Activated CD4-positive, alpha-beta T cell treated with anti-CD3 and anti-CD28 coated beads for 4 hours (primary cell): ENCODE measurements at places on chromosomes 2 and 18.

- DNase-seq, result no peak
Observed at GRCh38 chr18:58578835-58579560, 49.9 kb downstream of the ALPK2 start.

DNA sequence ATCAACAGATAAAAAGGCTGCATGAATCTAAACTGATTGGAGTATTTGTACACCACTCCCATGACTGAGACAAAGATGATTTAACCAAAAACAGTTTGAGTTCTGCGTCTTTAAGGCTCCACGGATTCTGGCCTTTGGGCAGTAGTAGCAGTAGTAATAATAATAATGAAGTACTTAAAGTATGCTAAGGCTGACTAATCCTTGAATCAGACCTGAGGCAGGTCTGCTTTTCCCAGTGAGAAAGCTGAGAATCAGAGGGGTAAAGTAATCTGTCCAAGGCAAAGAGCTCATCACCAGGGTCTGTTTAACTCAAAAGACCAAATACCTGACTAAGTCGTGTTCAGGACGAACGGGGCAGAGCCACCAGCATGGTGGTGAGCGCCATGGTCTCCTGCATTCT is 61.4 kb downstream of the ID2 start:
- no peak for DNase-seq

DNA sequence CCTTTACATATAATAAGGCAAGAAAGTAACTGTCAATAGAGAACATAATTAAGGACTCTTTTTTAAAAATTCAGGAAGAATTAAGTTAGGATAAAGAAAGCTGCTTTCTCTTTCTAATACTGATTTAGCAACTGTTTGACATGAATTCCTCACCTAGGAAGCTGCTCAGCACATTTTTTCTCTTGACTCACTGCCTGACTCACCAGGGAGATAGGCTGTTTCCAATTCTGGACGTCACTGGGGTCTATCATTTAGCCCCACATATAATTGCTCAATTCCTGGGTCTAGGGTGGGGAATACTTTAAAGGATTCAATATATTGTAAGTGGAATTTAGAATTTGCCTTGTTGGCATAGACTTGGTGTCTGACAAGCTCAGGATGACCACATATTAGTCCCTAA is 50.8 kb upstream of the UGP2 start:
- DNase-seq, result no peak

DNA sequence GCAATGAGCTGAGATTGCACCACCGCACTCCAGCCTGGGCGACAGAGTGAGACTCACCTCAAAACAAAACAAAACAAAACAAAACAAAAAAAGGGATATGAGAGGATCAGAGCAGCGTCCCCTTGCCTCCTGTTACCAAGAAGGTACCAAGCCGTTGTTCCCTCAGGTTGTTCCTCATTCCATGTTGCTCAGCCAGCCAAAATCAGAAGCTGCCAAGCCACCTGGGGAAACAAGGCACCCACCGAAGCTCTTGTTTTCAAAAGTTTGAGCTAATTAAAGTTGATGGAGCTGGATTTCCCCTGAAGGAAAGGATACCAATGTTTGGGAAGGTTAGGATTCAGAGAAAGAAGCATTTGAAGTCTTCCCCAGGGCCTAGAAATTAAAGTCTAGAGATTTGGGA is 21.8 kb upstream of the STEAP3 start:
- no peak for DNase-seq

DNA sequence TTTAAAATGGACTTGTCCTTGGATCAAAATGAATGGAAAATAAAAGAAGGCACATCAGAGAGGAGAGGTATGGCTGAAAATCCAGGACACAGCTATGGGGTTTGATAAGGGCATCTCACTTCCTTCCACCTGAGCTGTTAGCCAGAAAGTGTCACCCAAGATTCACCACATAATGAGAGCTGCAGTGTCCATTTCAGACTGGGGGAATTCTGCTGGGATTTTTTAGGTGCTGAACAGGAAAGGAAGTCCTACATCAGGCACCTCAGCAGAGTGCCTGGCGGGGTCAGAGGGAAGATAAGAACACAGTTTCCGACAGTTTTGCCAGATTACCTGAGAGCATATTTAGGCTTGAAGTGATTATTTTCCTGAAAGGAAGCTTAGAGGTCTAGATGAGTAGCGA is 187.6 kb upstream of the HNMT start:
- no peak for DNase-seq

DNA sequence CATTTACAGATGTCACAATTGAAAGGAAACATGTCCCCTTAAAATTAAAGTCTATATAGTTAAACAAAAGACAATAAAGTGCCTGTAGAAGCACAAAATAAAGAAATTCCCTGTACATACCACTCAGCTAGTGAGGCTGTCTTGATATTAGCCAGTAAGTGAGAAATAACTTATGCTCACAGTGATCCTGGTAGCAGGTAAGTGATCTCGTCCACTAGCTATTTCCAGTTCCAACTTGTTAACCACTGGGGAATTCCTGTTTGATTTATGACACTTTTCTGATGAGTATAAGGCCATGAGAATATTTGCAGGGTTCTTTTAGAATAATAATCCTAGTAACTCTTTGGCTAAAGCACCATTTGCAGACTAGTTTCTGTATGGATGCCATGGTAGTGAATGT is 127.9 kb upstream of the PGAP1 start:
- DNase-seq, result no peak

- DNase-seq, result no peak
Observed at GRCh38 chr2:161420406-161421074, 4.4 kb downstream of the TBR1 start.

DNA sequence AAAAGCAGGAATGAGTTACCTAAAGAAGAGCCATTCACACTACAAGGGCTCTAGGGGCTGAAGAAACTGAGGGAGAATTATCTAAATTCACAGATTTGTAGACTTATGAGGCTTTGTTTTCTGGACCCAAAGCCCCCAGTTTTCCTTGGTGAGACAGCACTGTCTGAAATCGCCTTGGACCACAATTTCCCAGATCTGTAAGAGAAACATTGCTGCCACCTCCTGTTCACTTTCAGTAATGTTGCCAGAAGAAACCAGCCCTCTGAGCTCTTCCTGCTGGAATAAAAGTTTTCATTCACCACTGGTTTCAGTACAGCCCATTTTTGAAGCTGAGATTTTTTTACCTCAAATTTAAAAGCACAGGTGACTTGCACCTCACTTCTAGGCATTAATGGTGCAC is 169.2 kb downstream of the CDH20 start:
- DNase-seq, result no peak

- DNase-seq, result no peak
Observed at GRCh38 chr2:128235581-128235980, 83.1 kb downstream of the HS6ST1 start.

DNA sequence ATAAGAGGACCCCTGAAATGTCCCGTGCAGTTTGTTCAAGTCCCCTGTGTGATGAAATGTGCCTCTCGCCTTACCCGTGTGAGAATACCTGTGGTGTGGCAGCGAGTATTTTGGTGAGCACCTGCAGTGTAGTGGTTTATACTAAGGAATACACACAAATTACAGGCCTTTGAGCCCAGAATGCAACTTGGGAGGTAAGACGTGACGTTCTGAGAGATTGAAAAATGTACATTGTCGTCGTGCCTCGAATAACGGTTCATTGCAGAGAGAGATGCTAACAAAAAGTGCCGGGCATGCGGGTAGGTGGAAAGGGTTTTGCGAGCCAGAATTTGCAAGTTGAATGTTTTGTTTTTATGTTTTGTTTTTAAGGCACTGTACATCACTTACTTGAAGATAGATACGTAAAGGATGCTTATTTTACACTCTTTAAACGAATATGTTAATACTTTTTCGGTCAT is 867 bp downstream of the RBBP8 start:
- DNase-seq, result no peak

DNA sequence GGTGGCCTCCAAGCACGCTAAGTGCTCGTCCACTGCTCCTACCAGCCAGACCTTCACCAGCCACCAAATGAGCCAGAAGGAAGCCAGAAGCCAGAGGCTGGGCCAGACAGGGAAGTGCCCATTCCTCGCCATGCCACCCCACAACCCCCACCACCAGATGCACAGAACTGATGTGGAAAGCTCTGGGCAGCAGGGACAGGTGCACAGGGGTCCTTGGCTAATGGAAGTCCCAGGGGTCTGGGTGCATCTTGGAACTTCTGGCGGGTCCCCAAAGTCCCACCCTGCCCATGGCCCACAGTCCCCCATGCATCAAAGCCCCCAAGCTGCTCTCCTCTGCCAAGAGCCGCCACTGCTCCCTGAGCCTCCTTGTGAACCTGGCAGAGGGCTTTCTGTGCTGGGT is 173.1 kb upstream of the ID2 start:
- no peak for DNase-seq

GRCh38 chr2:29580223-29580622 is 341.2 kb downstream of the ALK start:
- no peak for DNase-seq

DNA sequence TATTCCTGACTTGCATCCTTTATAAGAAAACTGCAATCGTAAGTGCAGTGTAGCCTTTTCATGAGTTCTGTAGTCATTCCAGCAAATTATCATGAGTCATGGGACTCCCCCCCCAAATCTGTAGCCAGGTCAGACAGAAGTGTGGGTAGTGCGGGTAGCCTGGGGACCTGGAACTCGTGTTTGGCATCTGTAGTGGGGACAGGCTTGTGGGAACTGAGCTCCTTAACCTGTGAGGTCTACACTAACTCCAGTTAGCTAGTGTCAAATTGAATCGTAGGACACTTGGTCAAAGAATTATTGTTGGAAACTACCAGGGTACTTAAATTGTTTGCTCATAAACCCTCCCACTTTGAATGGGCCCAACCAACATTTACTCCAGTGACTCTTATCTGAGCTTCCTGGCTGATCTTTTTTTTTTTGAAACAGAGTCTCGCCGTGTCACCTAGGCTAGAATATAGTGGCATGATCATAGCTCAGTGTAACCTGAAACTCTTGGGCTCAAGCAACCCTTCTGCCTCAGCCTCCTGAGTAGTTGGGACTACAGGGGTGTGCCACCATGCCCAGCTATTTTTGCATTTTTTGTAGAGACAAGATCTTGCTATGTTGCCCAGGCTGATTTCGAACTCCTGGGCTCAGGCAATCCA is 12.4 kb downstream of the PFN4 start:
- DNase-seq, result no peak

- no peak for DNase-seq
Observed at GRCh38 chr2:78977661-78978145, 47.8 kb upstream of the REG3G start.

DNA sequence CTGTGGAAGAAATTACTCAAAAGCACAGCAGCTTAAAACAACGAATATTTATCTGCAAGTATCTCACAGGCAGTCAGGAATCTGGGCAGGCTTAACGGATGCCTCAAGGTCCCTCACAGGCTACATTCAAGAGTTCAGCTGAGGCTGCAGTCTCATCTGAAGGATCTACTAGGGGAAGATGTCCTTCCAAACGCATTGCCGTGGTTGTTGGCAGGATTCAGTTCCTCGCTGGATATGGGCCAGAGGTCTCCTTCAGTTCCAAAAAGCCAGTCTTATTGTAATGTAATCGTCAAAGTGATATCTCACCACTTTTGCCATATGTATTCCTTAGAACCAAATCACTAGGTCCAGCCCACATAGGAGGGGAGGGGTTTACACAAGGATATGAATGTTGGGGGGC is 98.2 kb upstream of the EPAS1 start:
- no peak for DNase-seq

DNA sequence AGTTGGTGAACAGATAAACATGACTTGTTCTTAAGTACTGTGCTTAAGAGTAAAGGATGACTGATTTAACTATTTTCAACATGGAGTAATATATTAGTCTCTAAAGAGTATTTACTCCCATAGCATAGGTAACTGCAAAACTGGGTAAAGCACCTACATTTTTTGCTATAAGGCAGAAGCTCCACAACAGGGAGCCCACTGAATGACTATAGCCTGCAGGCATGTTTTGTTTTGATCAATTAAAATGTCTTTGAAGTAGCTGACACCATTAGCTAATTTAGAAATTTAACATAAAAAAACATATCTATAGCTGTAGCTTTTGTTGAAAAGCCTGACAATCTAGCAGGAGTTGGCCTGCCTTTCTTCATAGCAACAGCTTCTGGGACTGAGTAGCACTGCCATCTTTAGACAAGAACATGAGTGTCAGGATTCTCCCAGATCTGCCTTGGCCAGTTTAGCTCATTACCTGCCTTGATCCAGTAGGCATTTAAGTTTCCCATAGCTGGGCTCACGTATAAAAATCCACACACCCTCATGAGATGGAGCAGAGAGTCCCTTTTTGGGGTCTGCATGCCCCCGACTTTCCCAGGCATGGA is 1935.1 kb upstream of the PIK3C3 start:
- no peak for DNase-seq

DNA sequence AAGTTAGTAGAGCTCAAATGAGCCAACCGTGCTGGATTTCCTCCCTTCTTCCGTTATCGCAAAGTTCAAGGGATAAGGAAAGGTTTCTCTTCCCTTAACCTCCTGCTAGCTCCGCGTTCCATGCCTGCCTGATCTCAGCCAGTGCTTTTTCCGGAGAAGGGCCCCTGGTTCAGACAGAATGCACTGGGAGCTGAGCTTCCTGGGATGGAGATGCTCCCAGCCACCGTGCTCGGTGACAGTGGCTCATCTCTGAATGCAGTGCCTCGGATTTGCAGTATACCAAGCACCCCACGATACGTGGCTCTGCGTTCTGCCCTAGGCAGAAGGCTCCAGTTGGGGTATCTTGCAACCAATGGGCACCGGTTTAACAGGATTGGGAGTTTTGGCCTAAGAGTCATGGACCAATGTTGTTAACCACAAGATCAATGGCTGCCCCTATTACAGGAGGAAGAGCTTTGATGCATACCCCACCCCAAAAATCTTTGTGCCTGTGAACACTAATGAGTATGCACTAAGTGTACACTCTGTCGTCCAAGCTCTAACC is 876 bp downstream of the CNTNAP5 start:
- DNase-seq, result no peak
